ENCODE measurements at places on chromosomes 12 and 14.

- peaks cover 5% of the 10 kb centered on the region for H3K27me3 ChIP-seq
- peaks cover 7% of the 10 kb centered on the region for H3K4me1 ChIP-seq
- no peaks in the 10 kb centered on the region for H3K36me3 ChIP-seq
- H3K4me3 ChIP-seq, result no peak overlapping the region
- no peak overlapping the region for H3K27ac ChIP-seq
Observed at GRCh38 chr12:104886418-104887401, 71.4 kb downstream of the SLC41A2 start.

- H3K4me3 ChIP-seq, result no peak overlapping the region
- H3K4me1 ChIP-seq, result peaks cover 2% of the 10 kb centered on the region
- H3K27me3 ChIP-seq, result no peaks in the 10 kb centered on the region
- no peaks in the 10 kb centered on the region for H3K36me3 ChIP-seq
- DNase-seq, result no peak
Observed at GRCh38 chr14:96098309-96098998, 59.3 kb downstream of the C14orf132 start.

DNA sequence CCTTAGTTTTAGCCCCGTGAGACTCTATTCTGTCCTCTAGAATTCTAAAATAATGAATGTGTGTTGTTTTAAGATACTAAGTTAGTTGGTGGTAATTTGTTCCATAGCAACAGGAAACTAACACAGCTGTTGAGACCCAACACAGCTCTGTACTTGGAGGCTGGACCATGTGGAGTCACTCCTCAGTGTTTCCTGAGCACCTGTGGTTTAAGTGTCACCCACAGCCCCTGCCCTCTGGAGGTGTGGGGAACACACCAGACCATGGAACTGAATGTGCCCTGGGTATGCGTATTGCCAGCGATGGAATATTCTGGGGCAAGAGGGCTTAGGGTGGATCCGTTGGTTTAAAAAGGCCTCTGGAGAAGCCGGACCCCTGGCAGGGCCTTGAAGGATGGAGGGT lies 16.6 kb upstream of the GPR68 start:
- H3K4me1 ChIP-seq, result peaks cover 53% of the 10 kb centered on the region
- DNase-seq, result peak; percentile 41
- H3K27me3 ChIP-seq, result no peaks in the 10 kb centered on the region
- no peak overlapping the region for H3K4me3 ChIP-seq
- peak overlapping the region; percentile 64 for H3K27ac ChIP-seq
- H3K36me3 ChIP-seq, result peaks cover 8% of the 10 kb centered on the region

DNA sequence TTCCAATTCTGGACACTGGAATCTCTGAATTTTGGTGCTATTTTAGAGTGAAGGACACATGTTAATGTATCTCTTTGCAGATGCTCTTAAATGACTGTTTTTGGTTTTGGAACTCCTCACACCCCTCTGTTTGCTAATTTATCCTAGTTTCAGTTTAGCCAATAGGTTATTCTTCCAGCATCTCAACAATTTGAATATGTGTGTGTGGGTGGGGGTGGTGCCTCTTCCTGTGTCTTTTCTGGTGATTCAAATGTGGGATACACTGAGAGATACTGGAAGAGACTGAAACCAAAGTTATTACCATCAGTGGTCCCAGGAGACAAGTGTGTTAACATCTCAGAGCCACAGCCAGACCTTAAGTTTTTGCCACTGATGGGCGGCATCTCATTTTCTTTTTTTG lies 1317.4 kb upstream of the TMEM132C start:
- no peak for DNase-seq
- no peaks in the 10 kb centered on the region for H3K4me1 ChIP-seq
- H3K27me3 ChIP-seq, result no peaks in the 10 kb centered on the region
- no peak overlapping the region for H3K27ac ChIP-seq
- no peak overlapping the region for H3K4me3 ChIP-seq
- H3K36me3 ChIP-seq, result no peaks in the 10 kb centered on the region

DNA sequence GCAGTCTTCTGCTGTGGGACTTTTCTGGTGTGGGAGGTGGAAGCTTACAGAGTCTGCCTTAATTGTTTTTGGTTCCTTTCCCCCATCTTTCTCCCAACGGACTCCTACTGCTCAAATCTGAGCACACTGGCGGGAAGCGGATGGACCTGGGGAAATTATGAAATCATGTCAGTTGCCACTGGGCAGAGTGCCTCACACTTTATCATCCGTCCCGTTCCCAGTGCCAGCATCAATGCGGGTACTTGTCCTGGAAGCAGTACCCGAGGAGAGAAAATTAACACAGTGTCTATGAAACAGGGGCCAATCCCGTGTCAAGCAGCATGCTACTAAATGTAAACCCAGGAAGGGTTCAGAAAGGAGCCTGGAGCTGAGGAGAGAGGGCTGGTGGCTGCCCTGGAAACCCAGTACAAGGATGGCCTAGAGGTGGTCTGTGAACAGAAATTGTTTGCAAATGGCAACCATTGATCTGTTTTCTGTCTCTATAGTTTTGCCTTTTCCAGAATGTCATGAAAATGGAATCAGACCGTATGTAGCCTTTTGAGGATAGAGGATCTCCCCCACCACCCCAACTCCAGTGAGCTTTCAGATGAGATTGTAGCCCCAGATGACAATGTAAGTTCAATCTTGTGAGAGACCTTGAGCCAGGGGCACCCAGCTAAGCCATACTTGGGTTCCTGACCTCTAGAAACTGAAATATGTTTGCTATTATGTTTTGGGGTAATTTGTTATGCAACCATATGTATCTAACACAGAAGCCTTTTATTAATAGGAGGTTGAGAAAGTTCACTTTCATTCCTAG lies 908 bp upstream of the CDKL1 start:
- H3K27me3 ChIP-seq, result peaks cover 33% of the 10 kb centered on the region
- H3K36me3 ChIP-seq, result no peaks in the 10 kb centered on the region
- no peak for DNase-seq
- H3K4me3 ChIP-seq, result peak overlapping the region; percentile 46
- no peak overlapping the region for H3K27ac ChIP-seq
- H3K4me1 ChIP-seq, result peaks cover 10% of the 10 kb centered on the region

- peaks cover 25% of the 10 kb centered on the region for H3K4me1 ChIP-seq
- H3K4me3 ChIP-seq, result no peak overlapping the region
- peaks cover 6% of the 10 kb centered on the region for H3K27me3 ChIP-seq
- H3K27ac ChIP-seq, result peak overlapping the region; percentile 69
Observed at GRCh38 chr12:52836042-52836466, 1.9 kb upstream of the KRT79 start.

DNA sequence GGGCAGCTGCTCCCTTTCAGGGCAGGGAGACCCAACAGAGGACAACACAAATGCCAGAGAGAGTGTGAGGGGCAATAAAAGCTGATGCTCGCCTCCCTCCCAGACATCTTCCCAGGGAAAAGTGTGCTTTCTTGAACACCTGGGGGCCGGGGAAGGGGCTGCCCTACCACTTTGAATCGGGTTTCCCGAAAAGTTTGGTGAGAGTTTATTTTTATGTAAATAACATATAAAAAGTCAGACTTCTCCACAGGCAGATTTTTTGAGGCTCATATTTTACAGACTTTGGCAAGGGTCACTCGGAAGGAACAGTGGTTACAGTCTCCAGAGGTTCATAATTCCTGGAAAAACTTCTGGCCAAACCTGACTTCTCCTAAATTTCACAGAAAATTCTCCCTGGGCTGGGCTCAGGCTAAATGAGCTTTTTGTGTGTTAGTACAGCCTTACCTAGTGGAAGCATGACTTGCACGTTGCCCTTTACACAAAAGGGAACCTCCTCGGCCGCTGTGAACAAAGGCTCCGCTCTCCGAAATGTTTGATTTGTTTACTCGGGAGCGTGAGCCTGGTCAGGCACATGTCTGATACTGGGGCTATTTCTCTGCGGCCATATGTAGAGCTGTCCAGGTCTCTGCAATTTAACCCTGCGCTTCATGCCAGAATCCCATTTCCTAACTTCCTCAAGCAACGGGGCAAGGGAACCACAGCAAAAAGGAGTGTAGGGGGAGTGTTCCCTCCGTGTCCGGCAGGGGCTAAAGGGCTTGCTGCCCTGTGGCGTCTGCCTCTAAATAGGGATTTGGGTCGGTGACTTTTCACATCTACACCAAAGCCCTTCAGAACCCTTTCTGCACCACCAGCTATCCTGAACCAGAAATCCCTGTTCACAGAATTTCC lies 3.4 kb downstream of the RTL1 start:
- no peak overlapping the region for H3K4me3 ChIP-seq
- no peaks in the 10 kb centered on the region for H3K36me3 ChIP-seq
- no peaks in the 10 kb centered on the region for H3K4me1 ChIP-seq
- H3K27ac ChIP-seq, result no peak overlapping the region

- no peak overlapping the region for H3K27ac ChIP-seq
- no peaks in the 10 kb centered on the region for H3K4me1 ChIP-seq
- no peaks in the 10 kb centered on the region for H3K36me3 ChIP-seq
- peaks cover 35% of the 10 kb centered on the region for H3K27me3 ChIP-seq
- DNase-seq, result no peak
Observed at GRCh38 chr12:10205220-10205807, 7.4 kb upstream of the GABARAPL1 start.

DNA sequence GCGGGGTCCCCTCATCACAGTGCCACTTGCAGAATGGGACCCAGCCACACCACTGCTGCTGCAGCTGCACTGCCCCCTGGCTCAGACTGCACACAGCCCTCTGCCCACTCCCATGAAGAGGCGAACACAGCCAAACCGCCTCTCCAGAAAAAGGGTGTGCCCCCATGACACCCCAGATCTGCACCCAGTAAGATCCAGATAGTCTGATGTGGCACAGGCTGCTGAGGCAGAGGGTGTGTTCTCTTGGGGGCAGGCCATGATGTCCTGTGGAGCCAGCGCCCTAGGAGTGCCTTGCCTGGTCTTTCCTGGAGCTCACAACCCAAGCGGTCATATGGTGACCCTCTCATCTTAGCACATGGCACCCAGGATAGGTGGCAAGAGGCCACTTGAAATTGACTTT lies 44.4 kb downstream of the SLC8B1 start:
- no peaks in the 10 kb centered on the region for H3K4me1 ChIP-seq
- DNase-seq, result no peak
- peaks cover 19% of the 10 kb centered on the region for H3K36me3 ChIP-seq
- no peak overlapping the region for H3K4me3 ChIP-seq
- no peaks in the 10 kb centered on the region for H3K27me3 ChIP-seq
